ENCODE measurements at places on chromosomes 12 and 14.
A peak's percentile ranks its signal among the peaks of the same experiment; 100 is the strongest.

GRCh38 chr12:128840862-128841468, 12.3 kb upstream of the GLT1D1 start:
- no peak for DNase-seq

GRCh38 chr14:101879529-101880336, 84.6 kb upstream of the DYNC1H1 start:
- no peak for DNase-seq

GRCh38 chr14:36514278-36515104, 5.5 kb downstream of the NKX2-1 start:
- DNase-seq: no peak

DNA sequence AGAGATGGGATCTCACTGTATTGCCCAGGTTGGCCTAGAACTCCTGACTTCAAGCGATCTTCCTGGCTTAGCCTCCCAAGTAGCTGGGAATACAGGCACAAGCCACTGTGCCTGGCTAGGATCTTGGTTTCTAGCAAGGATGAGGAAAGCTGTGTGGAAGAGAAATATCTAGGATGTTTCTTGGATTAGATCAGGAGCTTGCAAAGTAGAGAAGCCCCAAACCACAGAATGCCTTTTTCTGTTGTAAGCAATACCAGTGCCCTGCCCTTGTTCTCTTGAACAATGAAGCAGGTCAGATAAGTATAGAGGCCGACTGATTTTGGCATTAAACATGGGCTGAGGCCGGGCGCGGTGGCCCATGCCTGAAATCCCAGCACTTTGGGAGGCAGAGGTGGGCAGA, 44.3 kb upstream of the STRN3 start:
- peak; percentile 90 for DNase-seq

GRCh38 chr14:63881926-63882325, 29.1 kb downstream of the SYNE2 start:
- no peak for DNase-seq

- DNase-seq: no peak
Observed at GRCh38 chr12:91178781-91179180, 3.8 kb downstream of the DCN start.

GRCh38 chr14:33951183-33951840, 438 bp upstream of the EGLN3 start:
- no peak for DNase-seq

DNA sequence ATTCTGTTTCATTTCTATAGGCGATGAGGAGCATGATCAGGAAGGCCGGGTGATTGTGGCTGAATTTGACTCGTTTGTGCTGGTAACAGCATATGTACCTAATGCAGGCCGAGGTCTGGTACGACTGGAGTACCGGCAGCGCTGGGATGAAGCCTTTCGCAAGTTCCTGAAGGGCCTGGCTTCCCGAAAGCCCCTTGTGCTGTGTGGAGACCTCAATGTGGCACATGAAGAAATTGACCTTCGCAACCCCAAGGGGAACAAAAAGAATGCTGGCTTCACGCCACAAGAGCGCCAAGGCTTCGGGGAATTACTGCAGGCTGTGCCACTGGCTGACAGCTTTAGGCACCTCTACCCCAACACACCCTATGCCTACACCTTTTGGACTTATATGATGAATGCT, 1.9 kb downstream of the APEX1 start:
- DNase-seq: no peak

- DNase-seq: no peak
Observed at GRCh38 chr12:851343-851742, 98.2 kb downstream of the RAD52 start.

GRCh38 chr12:102808412-102808811, 108.6 kb downstream of the PAH start:
- DNase-seq: no peak

GRCh38 chr12:107368586-107368985, 275.2 kb upstream of the CRY1 start:
- no peak for DNase-seq

GRCh38 chr14:31945701-31946100, 131.4 kb upstream of the ARHGAP5 start:
- DNase-seq: no peak

GRCh38 chr12:23359975-23360701, 589.3 kb downstream of the SOX5 start:
- DNase-seq: no peak

- no peak for DNase-seq
Observed at GRCh38 chr12:48999371-49000131, at the start of gene DDN. TSS of gene DDN (minus strand) at chr12:48999375. CDS start at chr12:48999287, 88 bp downstream.

DNA sequence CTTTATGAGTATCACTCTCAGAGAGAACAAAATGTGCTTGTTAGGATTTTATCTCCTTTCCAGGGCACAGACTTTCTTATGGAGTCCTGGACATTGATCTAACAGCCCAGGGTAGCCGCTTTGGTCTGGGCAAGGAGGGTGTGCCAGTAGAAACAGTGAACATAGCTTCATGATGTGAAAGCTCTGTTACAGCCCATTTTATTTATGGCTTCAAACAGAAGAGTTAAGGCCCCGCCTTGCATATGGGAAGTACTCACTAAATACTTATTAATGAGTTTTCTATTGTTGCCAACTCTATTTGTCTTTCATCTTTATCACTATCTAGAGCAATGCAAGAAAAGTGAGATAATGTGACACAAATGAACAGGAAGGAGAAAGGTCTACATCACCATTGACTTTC, 200.5 kb downstream of the NTF3 start:
- no peak for DNase-seq

DNA sequence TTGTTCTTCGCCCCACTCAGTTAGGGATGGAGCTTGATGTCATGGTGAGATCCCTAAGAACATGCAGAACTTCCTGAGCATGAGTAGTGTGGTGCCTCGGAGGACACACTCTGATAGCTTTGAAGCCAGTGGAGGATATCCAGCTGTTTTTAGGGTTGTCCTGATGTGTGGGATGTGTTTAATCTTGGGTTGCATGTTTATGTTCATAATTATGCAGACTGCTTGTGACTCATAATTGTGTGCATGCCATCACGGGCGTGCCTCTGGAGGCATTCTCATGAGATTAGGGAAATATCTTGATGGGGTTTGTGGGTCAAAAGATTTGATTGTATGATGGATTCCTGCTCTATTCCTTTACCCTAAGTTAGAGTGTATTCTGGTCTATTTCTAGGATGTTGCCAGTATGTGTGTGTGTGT, 267.4 kb upstream of the PELI2 start:
- DNase-seq: no peak

GRCh38 chr12:42912367-42912766, 322.8 kb upstream of the PRICKLE1 start:
- no peak for DNase-seq
